Activated CD8-positive, alpha-beta memory T cell treated with anti-CD3 and anti-CD28 coated beads, Interleukin-2, amount 10 ng/mL, durations not matched to agents 7 days and 5 days (primary cell): ENCODE measurements at places on chromosomes 12 and 14. TPM values are rescaled to one million over a fixed set of nuclear protein-coding genes. Genes with fewer than 3 reads are reported as not detected.

Gene KRT3
- total RNA-seq, result not detected

Gene TEX22
- 3.7 TPM for total RNA-seq

DNA sequence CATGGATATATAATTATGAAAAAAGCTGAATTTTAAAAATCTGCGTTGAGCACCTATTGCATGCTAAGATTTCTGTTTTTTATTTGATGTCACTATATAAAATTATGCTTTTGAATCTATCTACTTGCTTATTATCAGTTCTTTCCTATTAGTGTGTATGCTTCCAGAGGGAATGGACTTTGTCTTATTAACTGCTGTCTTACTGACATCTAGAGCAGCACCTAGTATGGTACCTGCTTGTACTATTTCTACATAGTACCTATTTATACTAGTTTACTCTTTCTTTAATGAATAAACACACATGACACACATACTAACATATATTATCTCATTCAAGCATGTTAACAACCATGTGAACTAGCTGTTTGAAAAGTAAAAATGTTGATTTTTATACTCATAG lies 38.6 kb upstream of the PIK3C2G start:
- H3K36me3 ChIP-seq, result no peaks in the 10 kb centered on the region
- H3K27ac ChIP-seq, result no peak overlapping the region
- no peaks in the 10 kb centered on the region for H3K27me3 ChIP-seq
- no peak overlapping the region for H3K4me3 ChIP-seq
- no peaks in the 10 kb centered on the region for H3K4me1 ChIP-seq

GRCh38 chr14:90629471-90629870 lies 186.8 kb downstream of the TTC7B start:
- H3K4me3 ChIP-seq, result no peak overlapping the region
- H3K4me1 ChIP-seq, result peaks cover 3% of the 10 kb centered on the region
- H3K36me3 ChIP-seq, result no peaks in the 10 kb centered on the region
- H3K27me3 ChIP-seq, result no peaks in the 10 kb centered on the region

- H3K27ac ChIP-seq, result no peak overlapping the region
- DNase-seq, result no peak
- H3K4me3 ChIP-seq, result no peak overlapping the region
Observed at GRCh38 chr12:113960030-113960429, 6.1 kb downstream of the RBM19 start.

DNA sequence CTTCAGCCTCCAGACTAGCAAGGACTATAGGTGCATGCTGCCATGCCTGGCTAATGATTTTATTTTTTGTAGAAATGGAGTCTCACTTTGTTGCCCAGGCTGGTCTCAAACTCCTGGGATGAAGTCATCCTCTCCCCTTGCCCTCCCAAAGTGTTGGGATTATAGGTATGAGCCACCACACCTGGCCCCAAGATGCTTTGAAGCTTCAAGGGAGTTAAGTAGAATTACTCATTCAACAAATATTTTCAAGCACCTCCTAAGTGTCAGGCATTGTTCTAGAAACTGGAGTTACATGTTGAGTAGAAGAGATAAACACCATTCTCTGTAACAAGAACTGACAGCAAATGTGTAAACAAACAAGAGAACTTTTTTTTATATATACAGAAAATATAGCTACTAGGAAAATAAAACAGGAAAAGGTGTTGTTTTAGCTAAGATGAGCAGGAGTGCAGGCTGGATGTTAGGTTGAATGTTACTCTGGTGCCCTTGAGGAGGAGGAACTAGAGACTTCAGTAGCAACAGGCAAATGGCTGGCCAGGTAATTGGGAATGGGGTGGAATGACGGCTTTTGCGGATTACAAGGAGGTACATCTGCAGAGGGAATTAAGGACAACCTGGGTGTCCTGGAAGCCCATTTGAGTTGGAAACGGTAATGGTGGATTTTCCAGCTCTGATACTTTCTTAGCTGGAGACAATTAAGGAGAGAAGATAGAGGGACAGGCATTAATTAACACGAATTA lies 32.0 kb upstream of the CFAP54 start:
- H3K4me1 ChIP-seq, result no peaks in the 10 kb centered on the region
- no peaks in the 10 kb centered on the region for H3K27me3 ChIP-seq
- no peak for DNase-seq
- no peak overlapping the region for H3K27ac ChIP-seq

GRCh38 chr12:1565172-1565571 lies 29.2 kb downstream of the FBXL14 start:
- no peaks in the 10 kb centered on the region for H3K36me3 ChIP-seq
- no peak overlapping the region for H3K4me3 ChIP-seq

DNA sequence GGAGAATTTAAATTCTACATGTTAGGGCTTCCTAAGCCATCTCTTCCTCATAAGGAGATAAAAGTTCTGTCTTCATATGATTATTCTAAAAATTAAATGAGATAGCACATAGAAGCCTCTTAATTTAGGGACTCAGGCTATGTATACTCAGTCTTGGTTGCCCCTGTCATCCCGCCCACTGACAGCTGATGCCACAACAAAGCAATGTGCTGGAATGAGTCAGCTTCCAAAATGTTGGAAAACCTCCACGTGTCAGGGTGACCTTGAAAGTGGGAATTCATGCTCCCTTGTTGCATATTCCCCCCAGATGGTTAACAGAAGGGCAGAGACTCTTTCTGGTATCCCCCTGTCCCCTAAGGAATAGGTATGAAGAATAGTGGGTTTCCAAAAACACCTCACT lies 238.0 kb upstream of the DDHD1 start:
- H3K36me3 ChIP-seq, result no peaks in the 10 kb centered on the region
- H3K4me3 ChIP-seq, result no peak overlapping the region
- no peak for DNase-seq
- H3K4me1 ChIP-seq, result no peaks in the 10 kb centered on the region

DNA sequence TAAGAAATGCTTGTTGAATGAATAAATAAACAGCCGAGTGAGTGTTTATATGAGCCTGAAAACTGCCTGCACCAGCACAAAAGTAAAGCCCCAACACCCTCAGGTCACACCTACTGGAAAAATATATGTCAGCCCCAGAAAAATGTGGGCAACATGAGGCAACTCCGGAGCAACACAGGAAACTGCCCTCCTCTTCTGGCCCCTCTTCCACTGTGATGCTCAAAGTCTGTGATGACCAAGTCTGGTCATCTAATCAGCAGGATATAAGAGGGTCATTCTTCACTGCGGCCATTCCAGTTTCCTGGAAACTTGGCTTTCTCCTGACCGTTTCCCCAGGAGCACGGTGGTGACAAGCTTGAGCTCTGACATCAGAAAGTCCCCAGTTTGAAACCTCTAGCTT lies 159.6 kb upstream of the PZP start:
- peaks cover 16% of the 10 kb centered on the region for H3K36me3 ChIP-seq
- H3K4me1 ChIP-seq, result peaks cover 55% of the 10 kb centered on the region
- peaks cover 24% of the 10 kb centered on the region for H3K27me3 ChIP-seq
- H3K27ac ChIP-seq, result no peak overlapping the region
- H3K4me3 ChIP-seq, result no peak overlapping the region
- no peak for DNase-seq

- H3K36me3 ChIP-seq, result no peaks in the 10 kb centered on the region
- H3K27me3 ChIP-seq, result no peaks in the 10 kb centered on the region
- H3K4me1 ChIP-seq, result no peaks in the 10 kb centered on the region
- no peak overlapping the region for H3K4me3 ChIP-seq
Observed at GRCh38 chr12:38662829-38663228, 242.6 kb downstream of the CPNE8 start.

DNA sequence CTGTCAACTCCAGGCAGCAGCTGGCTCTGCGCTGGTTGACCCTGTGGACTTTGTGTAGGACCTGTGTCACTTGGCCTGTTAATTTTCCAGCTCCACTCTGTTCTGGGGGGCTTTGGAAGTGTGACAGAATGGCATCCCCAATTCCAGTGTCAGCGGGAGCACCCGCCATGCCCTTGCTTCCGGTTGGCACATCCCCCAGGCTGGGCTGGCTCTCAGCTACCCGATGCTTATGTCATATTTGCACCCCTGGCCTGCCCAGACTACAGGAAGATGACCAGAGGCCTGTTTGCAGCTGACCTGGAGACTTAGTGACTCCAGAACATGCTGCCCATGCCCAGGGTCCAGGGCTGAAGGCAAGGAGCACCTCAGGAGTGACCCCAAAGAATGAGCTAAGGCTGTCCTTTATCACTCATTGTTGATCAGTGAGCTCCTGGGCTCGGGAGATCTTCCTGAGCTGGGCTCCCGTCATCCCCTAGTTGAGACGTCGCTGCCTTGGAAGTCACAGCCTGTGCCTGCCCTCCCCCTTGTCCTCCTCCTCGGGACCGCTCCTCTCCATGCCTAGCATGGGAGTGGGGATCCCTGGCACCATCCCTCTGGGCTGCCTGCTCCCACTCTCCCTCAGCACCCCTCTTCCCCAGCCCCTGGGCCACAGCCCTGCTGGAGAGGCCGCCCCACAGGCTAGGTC lies 163.4 kb upstream of the RTL1 start:
- no peaks in the 10 kb centered on the region for H3K4me1 ChIP-seq
- H3K36me3 ChIP-seq, result no peaks in the 10 kb centered on the region
- no peak overlapping the region for H3K27ac ChIP-seq

DNA sequence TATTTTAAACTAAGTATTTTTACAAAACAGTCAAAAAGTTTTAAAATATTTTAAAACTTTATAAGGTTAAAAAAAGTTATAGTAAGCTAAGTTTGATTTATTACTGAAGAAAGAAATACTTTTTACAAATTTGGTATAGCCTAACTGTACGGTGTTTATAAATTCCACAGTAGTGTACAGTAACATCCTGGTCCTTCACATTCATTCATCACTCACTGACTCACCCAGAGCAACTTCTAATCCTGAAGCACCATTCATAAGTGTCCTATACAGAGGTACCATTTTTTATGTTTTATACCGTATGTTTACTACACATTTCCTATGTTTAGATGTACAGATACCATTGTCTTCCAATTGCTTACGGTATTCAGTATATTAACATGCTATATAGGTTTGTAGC lies 170.0 kb downstream of the KLHL28 start:
- H3K4me1 ChIP-seq, result no peaks in the 10 kb centered on the region
- H3K4me3 ChIP-seq, result no peak overlapping the region
- peaks cover 2% of the 10 kb centered on the region for H3K27me3 ChIP-seq
- H3K27ac ChIP-seq, result no peak overlapping the region
- no peak for DNase-seq
